ENCODE measurements at places on chromosomes 2 and 18. TPM values are rescaled to one million over a fixed set of nuclear protein-coding genes. Genes with fewer than 3 reads are reported as not detected.

GRCh38 chr2:236355911-236356310 is 91.7 kb upstream of the ASB18 start:
- no peak for DNase-seq

DNA sequence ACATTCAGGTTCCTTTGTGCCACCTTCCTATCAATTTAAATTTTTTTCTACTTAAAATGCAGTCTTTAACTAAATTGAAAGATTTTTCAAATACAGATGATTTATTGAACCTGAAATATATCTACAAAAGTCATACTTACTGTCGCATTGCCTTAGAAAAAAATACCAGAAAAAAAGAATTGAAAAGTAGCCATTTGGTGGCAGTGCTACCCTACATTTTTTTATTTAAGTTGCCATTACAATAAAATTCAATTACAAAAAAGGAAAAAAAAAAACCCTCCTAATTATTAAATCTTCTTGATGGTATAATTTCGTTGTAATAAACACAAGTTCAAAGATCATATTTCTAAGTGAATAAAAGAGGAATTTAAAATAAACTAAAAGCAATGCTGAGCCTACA is 43.4 kb downstream of the DSC3 start:
- DNase-seq: peak; percentile 20

GRCh38 chr2:161576421-161576820 is 47.8 kb upstream of the SLC4A10 start:
- peak; percentile 33 for DNase-seq

DNA sequence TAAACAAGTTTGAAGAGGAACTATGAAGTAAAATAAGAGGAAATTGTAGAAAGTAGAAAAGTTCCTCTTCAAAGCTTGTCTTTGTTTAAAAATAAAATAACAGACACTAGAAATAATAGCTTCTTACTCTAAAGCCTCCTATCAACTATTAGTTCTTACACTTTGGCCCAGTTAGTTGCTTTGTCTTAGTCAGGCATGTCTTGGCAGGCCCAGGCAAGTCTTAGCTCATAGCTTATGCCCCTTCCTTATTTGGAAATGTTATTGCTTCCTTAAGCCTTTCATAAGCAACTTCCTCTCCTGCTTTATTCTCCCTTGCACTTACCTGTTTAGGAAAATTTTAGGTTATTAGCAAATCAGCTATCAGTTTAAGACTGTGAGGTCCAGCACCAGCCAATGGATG is 950.6 kb upstream of the LRATD1 start:
- no peak for DNase-seq

DNA sequence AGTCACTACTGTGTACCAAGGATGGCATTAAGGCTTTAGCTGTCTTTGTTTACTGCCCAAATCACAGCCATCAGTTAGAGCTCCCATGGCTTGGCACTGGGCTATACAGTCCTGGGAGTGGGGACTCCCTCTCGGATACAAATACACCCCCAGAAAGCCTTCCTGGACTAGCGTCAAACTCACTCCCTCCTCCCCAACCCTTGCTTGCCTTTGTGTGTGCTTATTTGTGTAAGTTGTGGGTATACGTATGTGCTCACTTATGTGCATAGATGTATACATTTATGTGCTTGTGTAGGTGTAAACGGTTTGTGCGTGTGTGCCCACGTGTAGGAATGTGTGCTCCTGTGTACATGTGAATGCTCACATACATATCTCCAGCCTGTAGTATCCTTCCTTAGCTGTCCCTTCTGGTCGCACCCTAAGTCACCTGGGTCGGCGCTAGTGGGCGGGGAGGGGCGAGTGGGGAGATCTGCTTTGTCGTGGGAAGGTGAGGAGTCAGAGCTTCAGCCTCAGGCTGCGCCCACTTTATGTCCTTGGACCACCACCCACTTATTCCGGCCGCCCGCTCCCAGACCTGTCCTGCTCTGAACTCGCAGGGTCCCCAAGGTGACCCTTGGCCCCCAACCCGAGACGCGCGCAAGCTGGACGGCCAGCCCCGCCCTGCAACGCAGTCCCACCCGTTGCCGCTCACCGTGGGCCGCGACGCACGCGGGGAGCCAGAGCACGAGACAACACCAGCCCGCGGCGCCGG is 461 bp downstream of the PRADC1 start:
- DNase-seq: no peak

- DNase-seq: peak; percentile 73
Observed at GRCh38 chr2:42238644-42239288, 69.6 kb downstream of the EML4 start.

DNA sequence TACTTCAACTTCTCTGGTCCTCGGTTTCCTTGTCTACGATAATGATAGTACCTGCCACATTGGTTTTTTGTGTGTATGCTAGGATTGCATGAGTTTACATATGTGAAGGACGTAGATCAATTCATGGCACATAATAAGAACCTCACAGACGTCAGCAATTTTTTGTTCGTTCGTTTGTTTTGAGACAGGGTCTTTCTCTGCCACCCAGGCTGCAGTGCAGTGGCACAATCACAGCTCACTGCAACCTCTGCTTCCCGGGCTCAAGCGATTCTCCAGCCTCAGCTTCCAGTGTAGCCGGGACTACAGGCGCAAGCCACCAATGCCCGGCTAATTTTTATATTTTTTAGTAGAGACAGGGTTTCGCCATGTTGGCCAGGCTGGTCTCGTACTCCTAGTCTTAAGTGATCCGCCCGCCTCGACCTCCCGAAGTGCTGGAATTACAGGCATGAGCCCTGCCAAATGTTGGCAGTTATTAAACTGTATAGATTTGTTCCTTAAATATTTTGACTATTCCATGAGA is 756 bp upstream of the SLC35F5 start:
- DNase-seq: no peak

GRCh38 chr18:75221897-75222296 is 11.3 kb downstream of the TSHZ1 start:
- DNase-seq: no peak

DNA sequence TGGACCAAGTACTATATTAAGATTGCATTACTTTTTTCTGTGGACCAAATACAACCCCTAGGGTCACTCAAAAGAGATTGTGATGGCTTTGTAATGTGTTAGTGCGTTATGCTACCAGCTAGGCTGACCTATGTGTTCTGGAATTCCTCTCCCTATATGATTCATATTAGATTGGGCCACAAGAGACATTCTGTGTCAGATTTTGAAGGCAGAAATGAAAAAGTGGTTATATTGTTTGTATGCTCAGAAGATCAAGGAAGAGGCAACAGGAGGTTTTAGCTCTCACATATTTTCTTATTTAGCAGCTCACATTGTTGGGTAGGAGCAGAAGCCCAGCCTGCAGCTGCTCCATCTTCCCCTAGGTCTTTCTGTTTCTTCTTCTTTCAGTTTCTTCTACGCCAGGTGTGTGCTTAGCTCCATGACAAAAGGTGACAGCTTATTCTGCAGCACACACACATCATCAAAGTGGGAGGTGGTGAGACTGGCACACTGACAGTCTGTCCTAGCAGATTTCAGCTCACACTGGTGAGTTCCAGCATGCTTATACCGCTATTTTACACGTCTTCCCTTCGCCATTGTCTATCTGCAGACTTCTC is 156.8 kb upstream of the UBE2E3 start:
- no peak for DNase-seq

- DNase-seq: no peak
Observed at GRCh38 chr2:37555457-37555856, 116.0 kb downstream of the CDC42EP3 start.

GRCh38 chr2:97730245-97730644 is 16.9 kb downstream of the ZAP70 start:
- no peak for DNase-seq

DNA sequence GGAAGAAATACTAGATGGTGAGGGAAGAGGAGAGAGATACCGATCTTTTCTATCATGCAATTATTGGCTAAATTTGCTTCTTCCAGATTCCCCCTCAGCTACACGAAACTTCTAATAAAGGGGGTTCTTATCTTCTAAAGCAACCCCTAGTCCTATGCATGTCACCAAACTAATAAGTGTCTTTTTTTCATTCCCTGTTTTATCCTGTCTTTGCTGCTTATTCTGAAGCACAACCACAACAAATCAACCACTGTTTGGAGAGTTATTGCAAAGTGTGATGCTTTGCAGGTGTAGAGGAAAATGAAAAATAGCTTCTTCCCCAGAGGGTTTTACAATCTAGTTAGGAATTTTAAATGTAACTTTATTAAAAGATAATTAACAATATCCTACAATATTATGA is 60.8 kb downstream of the EML4 start:
- DNase-seq: no peak

DNA sequence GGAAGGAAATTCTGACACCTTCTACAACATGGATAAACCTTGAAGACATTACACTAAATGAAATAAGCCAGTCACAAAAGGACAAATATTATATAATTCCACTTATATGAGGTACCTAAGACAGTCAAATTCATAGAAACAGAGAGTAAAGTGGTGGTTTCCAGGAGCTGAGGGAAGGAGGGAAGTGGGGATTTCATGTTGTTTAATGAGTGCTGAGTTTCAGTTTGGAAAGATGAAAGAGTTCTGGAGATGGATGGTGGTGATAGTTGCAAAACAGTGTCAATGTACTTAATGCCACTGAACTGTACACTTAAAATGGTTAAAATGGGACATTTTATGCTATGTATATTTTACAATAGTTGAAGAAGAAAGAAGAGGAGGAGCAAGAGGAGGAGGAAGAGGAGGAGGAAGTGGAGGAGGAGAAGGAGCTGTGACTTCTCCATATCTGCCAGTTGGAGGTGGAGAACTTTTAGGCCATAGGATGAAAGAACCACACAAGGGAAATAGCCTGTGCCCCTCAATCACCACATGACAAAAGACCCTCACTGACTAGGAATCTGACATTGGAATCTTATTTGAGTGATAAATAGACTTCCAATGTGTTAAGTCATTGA is 55.3 kb upstream of the LGALSL start:
- DNase-seq: no peak

DNA sequence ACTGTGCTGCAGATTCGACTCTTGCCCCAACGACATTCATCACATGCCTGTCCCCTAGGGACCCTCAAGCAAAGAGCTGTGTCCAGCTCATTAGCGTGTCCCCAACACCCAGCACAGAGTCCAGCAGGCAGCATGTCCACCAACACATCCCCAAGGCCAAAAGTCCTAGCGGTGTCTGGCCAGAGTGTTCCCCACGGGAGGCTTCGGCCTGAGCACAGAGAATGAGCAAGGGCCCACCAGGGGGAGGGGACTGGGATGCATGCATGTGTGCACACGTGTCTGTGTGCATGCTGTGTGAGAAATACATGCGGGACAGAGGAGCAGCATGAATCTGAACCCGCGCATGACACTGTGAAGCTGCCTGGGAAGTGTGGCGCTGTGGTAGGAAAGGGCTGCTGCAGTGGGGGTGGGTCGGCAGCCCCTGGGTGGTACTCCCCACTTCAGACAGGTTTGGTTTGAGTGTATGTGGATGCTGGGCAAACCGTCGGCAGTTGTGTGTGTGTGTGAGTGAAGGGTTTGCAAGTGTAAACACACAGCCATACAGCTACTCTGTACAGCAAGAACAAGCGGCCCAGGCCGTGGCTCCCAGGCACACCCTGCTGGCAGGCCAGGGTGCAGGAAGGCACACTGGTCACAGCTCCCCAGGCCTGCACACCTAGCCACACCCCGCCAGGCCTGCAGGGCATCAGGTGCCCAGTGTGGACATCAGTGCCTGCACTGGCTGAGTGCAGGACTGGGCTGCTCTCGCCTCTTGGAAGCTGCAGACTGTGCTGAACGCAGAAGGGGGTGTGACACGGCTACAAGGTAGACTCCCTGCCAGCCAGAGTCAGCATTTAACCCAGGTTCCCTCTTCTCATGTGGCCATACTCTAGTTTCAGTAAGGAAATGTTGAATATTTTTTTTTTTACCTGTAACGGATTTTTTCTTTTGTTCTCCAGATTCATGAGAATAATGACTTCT is 19.5 kb upstream of the HES6 start:
- DNase-seq: no peak

- peak; percentile 84 for DNase-seq
Observed at GRCh38 chr2:119641562-119642258, 37.3 kb upstream of the TMEM177 start.

GRCh38 chr2:206004004-206004693 is 81.8 kb downstream of the INO80D start:
- peak; percentile 62 for DNase-seq

DNA sequence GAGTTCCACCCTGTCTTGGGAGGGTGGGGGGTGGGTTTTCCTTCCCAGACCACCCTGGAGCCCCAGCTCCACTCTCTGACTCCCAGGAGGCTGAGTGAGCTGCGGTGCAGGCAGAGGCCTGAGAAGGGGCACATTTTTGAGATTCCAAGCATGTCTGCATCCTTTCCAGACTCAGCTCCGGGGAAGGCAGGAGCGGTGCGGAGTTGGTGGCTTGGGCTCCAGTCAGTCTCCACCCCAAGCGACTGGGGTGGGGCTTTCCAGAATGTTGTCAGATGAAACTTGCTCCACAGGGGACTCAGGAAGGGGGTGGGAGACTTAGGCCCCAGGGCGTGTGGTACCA is 44.2 kb upstream of the HS6ST1 start:
- no peak for DNase-seq

The PID1 gene
- 0.95 TPM for total RNA-seq

The VWC2L gene
- total RNA-seq: not detected

The DGUOK gene
- total RNA-seq: 74.9 TPM

The TGFA gene
- total RNA-seq: 2.4 TPM

The ID2 gene
- 61.5 TPM for total RNA-seq
